Activated CD4-positive, CD25-positive, alpha-beta regulatory T cell treated with anti-CD3 and anti-CD28 coated beads, Interleukin-2, amount 50 U/mL, for 16 hours (primary cell): ENCODE measurements at places on chromosomes 1 and 21.

- no peak for DNase-seq
Measured at GRCh38 chr1:212453156-212453857, 20.6 kb downstream of the NENF start.

GRCh38 chr1:94283462-94283861 is 46.1 kb upstream of the ARHGAP29 start:
- DNase-seq, result no peak

GRCh38 chr1:65414538-65414937 is 5.9 kb upstream of the LEPR start:
- no peak for DNase-seq

GRCh38 chr1:65626003-65626402 is 166.7 kb upstream of the PDE4B start:
- DNase-seq, result no peak
